ENCODE measurements at places on chromosomes 1 and 21. TPM values are rescaled to one million over a fixed set of nuclear protein-coding genes. Genes with fewer than 3 reads are reported as not detected.

Gene DMRTB1
- total RNA-seq = not detected

Gene FAM163A
- total RNA-seq = 0.25 TPM

Gene CACHD1
- 17.0 TPM for total RNA-seq

Gene SMAP2
- total RNA-seq = 27.3 TPM

Gene SPRR1B
- total RNA-seq = not detected

Gene PLPPR4
- 134 TPM for total RNA-seq

Gene THAP3
- total RNA-seq = 18.2 TPM

Gene GUCA2A
- total RNA-seq = not detected

Gene PPIAL4G
- total RNA-seq = 0.25 TPM

Gene CREG1
- total RNA-seq = 30.7 TPM

Gene OR2L3
- 0.25 TPM for total RNA-seq

Gene GJC2
- 0.74 TPM for total RNA-seq

Gene CDCA8
- total RNA-seq = 1.2 TPM

Gene OLIG2
- 15.2 TPM for total RNA-seq

Gene GSTM3
- total RNA-seq = 69.8 TPM

Data from temporal lobe (tissue), 4 donors.